NCI-H1694 treated with DMSO at 0.1 percent for 48 hours (cell line): ENCODE measurements at places on chromosomes 16 and 17.

GRCh38 chr17:77476498-77476897 lies 335.7 kb downstream of the SEC14L1 start:
- no peak for DNase-seq

- no peak for DNase-seq
Observed at GRCh38 chr16:66964049-66964448, 3.0 kb downstream of the CES3 start.

DNA sequence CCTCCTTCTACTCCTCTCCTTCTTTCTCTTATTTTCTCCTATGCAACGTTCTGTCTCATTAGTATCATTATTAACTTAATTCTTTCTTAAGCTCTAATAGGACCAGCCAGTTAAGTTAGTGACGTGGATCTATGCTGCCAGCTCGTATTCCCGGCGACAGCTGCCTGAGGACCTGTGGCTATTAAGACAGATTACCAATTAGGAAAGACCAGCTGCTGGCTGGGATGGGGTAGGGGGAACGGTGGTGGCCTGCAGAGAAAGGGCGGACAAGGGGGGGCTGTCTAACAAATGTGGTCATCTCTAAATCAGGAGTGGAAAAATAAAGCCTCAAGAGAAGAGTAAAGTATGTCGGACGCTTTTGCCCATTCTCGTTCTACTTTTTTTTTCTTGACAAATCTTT lies 770 bp upstream of the MYH3 start:
- no peak for DNase-seq

GRCh38 chr17:78241277-78242023 lies 10.0 kb downstream of the TMEM235 start:
- peak; percentile 37 for DNase-seq

DNA sequence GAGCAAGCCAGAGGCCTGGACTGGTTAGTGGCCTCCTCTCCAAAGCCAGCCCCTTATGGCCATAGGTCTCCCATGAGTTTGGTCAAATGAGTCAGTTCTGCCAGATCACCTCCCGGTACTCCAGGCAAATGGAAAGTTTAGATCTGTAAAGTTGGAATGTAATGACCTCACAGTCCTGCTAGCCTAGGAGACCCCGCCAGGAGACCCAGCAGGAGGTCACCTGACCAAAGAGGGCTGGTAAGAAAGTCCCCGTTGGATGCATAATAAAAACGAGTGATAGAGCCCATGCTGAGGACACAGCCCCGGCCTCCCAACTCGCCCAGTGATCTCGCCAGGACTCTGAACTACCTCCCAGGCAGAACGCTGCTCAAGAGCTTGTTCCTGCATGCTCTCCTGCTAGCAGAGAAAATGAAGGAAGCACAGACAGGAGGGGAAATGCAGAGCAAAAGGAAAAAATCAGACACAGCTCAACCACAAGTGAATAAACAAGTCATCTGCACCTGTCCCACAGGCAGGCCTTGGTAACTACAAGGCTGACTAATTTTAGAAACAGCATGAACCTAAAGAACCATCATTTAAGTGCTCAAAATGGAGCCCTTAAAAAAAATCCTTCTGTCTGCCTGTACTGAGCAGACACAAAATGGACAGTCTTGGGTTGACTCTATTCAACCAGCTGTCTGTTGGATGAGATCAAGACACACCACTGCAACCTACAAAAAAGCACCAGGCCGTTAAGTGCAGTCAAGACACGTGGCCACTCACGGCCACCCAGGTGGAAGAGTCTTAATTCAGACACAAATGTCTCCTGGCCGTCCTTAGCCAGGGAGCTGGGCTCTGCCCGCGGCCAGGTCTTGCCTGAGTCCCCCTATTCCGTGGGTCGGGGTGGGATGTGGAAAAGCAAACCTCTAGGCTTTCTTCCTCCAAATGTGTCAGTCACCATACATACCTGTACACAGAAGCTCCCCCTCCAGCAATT lies 9.2 kb downstream of the CDIP1 start:
- no peak for DNase-seq

DNA sequence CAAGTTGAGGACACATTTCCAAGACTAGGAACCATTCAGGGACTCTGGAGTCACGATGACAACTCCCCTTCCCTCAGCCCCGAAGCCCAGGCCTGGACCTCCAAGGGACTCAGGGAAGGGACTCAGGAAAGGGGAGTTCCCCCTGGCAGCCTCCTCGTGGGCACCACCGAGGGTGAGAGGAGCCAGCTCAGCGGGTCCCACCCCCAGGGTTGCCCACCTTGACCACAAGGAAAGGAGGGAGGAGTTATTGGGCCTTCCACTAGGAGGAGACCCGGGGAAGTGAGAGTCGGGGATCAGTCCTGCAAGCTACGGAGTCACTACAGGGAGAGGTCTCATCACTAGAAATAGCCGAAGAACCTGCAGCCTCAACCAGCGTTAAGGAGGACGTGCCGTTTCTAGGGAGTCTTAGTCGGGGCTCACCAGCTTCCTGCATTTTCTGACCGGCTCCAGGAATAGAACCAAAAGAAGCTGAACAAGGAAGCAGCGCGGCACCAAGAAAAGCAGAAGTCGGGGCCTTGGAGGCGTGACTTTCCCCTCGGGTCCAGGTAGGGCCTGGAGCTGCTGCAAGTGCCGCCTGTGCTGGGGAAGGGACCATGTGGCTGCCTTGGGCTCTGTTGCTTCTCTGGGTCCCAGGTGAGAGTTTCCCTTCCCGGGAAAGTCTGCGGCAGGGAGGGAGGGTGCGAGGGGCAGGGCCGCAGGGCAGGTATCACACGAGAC lies at the start of gene CD300A:
CD300A (plus strand) TSS at position 524 of the 717 bp plus-strand sequence; CDS start at position 594, 70 bp downstream.
- no peak for DNase-seq

DNA sequence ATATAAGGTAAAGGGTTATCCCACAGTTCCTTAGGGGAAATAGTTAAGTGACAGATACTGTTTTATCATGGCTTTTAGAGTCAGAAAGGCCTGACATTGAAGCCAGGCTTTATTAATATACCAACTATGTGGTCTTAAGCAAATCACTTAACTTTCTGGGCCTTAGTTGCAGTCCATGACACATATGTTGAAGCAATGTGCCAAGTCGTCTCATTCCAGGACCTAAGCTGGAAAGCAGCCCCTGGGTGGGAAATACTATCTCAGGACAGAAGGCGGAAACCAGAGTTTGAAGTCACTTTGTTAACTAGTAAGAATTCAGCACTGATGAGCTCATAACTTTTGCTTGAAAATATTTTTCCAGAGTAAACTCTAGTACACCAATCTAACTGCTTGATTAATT lies 80.0 kb downstream of the USP32 start:
- DNase-seq = no peak

DNA sequence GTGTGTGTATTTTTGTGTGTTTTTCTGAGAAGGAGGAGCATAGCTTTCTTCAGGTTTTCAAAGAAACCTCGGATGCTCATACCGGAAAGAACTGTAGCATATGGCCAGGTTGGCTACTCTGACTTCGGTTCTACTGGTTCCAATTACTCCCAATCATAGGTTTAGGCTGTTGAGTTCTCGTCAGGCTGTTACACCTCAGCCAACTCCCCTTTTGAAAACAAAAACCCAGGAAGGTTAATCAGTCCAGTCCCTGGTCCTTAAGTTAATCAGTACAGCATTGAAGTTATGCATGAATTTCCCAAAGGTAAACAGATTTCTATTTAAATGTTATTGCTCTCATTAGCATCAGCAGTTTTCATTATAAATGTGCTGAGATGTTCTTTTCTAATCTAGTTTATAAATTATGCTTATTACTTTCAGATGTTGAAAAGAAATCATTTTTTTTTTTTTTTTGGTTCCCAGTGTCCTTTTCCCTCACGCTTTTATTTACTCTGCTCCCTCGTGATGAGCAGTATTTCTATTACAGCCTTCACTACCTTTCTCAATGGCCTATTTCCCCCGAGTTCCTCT lies 111.0 kb downstream of the NPIPB5 start:
- DNase-seq = no peak

DNA sequence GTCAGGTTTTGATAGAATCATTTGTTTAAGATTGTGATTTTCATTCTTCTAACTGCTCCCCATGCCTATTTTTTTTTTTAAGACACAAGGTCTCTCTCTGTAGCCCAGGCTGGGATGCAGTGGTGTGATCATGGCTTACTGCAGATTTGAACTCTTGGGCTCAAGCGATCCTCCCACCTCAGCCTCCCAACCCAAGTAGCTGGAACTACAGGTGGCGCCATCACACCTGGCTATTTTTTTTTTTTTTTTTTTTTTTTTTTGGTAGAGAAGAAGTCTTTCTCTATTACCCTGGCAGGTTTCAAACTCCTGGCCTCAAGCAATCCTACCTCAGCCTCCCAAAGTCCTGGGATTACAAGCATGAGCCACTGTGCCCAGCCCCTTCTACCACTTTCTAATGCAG lies 223.3 kb downstream of the CBLN1 start:
- no peak for DNase-seq

GRCh38 chr17:80034791-80035686 lies 633 bp downstream of the TBC1D16 start:
- no peak for DNase-seq

GRCh38 chr17:67577429-67578141 lies 140.2 kb upstream of the NOL11 start:
- no peak for DNase-seq

GRCh38 chr17:19274893-19275292 lies 37.7 kb downstream of the EPN2 start:
- DNase-seq = no peak

DNA sequence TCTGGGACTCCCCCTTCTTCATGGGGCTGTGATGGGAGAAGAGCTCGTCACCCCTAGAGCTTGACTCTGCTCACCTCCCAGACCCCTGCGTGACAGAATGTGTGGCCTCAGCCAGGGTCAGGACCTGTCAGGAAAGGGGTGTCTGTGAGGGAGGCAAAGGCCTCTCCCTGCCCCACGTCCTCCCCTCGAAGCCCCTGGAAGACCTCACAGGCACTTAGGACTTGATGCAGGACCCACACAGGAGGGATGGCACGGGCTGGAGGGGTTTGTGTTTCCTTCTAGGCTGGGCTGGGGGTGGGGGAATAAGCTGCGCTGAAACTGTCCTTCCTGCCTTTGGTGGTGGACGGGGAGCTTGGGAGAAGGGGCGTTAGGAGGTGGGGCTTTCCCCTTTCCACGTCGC lies 11.0 kb upstream of the CLUH start:
- DNase-seq = no peak

DNA sequence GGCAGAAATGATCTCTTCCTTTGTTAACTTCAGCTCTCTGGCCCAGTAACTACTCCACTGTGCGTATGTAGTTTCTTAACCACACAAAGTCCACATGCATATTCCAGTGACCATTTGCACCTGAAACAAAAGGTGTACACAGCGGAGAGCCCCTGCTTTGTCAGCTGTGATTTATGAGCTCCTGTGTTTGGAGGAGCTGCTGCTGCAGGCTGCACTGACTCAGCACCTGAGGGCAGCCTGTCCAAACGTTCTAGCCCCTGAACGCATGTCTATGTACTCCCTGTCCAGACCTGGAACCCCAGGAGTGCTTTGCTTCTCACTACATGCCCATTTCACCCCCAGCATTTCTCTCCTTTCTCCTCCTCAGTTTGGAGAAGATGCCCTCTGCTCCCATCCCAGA lies 216.1 kb downstream of the ABCC12 start:
- no peak for DNase-seq

DNA sequence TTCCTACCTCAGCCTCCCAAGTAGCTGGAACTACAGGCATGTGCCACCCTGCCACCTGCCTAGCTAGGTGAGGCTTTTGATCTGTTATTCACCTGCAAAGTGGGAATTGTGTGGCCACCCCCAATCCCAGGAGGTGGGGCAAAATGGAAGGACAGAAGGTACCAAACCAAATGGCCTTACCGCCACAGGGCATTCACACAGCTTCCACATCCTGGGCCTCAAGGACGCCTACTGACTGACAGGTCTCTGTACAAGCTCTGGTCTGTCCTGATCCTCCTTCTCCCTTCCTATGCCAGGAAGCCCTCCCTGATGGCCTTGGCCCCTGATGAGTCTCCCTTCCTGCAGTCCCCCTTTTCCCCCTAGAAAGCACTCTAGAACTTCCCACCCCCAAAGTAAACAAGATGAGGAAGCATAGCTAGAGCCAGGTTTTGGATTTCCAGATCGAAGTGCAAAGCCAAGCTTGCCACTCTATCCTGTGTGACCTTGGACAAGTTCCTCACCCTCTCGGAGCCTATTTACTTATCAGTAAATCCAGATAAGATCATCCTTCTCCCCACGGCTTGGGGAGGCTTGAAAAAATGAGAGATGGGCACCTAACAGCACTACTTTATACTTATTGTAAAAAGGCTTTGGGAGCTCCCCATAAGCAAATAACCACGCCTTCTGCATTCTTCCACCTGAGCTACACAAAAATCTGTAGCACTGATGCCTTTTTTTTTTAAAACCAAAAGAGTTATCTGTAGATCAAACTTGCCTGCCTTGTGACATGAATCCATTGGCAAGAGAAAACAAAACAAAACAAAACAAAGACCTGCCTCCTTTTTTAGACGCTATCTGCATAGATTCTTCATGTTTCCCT lies 4.5 kb downstream of the PLLP start:
- no peak for DNase-seq

DNA sequence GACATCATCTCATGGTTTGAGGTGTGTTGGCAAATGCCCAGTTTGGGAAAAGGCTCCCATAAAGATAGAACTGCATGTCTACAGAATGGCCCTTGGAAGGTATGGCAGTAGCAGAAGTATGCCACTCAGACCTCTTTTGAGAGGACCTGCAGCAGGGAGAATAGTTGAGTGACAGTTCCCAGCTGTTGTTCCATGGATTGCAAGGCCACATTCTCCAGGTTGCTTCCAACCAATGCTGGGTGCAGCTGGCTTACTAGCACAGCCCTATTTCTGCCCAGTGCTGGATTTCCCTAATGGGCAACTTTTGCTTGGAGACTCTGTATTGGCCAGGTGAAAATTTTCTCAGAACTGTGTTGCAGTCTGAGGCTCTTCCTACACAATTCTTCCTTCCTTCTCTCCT lies 266.2 kb downstream of the UTP18 start:
- no peak for DNase-seq

DNA sequence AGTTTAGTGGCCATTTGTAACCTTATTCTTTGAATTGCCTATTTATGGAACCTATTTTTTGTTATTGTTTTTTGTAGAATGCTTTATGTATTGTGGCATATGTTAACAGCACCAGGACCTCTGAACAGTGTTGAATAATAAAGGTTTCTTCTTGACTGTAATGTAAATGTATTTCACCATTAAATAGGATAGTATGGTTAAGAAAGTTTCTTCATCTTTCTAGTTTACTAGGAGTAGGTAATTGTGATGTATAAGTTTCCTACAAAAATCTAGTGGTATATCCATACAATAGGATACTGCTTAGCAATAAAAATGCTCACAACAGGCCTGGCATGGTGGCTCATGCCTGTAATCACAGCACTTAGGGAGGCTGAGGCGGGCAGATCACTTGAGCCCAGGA lies 52.3 kb downstream of the TAOK1 start:
- no peak for DNase-seq

- DNase-seq = no peak
Observed at GRCh38 chr17:51487947-51488346, 227.6 kb downstream of the UTP18 start.

GRCh38 chr17:4711661-4712181 lies 1.3 kb downstream of the ARRB2 start:
- peak; percentile 8 for DNase-seq

DNA sequence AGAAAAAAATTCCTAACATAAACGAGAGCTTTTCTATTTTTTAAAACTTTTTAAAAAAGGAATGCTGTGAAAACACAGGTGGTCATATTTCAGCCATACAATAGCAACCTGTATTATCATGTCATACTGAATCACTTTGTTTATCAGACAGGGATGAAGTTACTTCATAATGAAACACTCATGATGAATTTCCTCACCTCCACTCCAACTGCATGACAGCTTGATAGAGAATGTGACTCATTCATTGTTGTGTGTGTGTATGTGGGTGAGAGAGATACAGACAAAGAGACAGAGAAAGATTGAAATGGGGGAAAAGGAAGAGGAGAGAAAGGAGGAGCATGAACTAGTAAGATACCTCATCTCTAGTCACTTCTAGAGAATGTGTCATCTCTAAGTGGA lies 109.0 kb downstream of the SYCE1L start:
- no peak for DNase-seq
